ENCODE measurements at places on chromosomes 4 and X.

GRCh38 chr4:166017804-166018203, 144.8 kb downstream of the TLL1 start:
- no peak for DNase-seq

GRCh38 chr4:134117392-134118183, 84.0 kb downstream of the PABPC4L start:
- no peak for DNase-seq

DNA sequence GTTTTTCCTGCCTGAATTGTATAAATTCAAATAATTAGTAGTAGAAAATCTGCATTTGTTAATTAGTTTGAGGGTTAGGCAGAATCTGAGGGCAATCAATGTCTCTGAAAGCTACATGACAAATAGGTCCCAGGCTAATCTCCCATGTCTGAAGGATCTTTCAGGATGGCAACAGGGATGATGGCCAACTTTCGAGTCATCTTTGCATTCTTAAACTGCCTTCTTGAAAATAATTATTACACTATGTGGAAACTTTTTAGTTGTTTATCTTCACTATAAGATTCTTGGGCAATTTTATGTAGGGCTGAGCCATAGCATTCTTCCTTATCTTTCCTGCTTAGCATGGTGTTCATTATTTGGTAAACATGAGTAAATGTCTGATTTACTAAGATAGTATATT, 490.3 kb upstream of the EPHA5 start:
- DNase-seq = no peak

GRCh38 chr4:2797545-2798305, 4.8 kb downstream of the SH3BP2 start:
- DNase-seq = no peak

DNA sequence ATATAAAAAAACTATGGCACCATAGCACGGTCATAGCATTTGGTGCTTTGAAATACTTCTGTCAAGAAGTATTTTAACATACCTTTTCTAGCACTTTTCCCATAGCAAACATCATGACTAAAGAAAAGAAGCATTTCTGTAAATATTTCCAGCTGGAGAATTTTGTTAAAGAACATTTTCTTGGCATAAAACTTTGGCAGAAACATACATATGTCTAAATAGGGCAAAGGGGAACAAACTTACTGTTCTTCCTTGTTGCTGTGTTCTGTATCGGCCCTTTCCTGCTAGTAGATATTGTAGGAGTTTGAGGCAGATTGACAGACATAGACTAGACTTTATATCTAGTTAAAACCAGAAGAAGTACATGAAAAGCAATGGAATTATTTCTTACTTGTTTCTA, 2368.5 kb downstream of the PCDH7 start:
- no peak for DNase-seq

GRCh38 chr4:21879187-21879586, 69.4 kb downstream of the KCNIP4 start:
- no peak for DNase-seq

DNA sequence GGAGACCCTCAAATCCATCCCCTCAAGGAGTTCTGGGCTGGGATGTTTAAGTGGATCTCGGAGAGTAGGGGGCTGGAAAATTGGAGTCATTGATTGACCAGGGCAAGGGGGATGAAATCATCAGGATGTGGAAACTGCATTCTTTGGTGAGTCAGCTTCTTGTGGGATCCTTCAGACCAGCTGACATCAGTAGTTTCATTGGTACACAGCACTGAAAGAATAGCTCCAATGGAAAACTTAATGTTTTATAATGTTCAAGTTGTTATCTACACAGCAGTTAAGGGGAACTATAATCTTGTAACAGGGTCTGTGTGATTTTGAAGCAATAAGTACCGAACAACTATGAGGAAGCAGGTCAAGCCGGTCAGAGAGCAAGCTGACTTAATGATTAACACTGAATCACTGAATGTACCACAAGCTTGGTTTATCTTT, 506.1 kb downstream of the RPA4 start:
- no peak for DNase-seq

GRCh38 chr4:54802336-54802735, 144.6 kb downstream of the KIT start:
- DNase-seq = no peak

- DNase-seq = no peak
Observed at GRCh38 chrX:132622130-132622529, 133.3 kb upstream of the MBNL3 start.

DNA sequence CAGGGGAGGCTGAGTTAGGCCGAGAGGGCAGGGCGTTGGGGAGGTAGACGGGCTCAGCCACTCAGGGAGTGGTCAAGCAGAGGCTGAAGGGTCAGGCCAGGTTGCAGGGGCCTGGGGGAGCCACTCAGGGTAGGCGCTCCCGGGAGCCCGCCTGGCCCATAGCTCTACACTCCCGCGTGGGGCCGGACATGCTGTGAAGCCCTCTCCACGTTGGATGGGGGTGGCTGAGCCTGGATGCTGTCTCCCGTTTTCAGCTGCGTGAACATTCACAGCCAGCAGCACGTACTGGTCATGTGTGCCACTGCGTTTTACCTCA, 14.0 kb upstream of the MSANTD1 start:
- DNase-seq = no peak

- DNase-seq = no peak
Observed at GRCh38 chrX:23660766-23661132, 6.5 kb upstream of the PRDX4 start.

GRCh38 chr4:83870328-83870950, 334.5 kb downstream of the GPAT3 start:
- DNase-seq = no peak

GRCh38 chrX:53049127-53049517, 533 bp downstream of the GPR173 start:
- no peak for DNase-seq

- no peak for DNase-seq
Observed at GRCh38 chr4:153222707-153223426, 18.6 kb downstream of the TRIM2 start.

DNA sequence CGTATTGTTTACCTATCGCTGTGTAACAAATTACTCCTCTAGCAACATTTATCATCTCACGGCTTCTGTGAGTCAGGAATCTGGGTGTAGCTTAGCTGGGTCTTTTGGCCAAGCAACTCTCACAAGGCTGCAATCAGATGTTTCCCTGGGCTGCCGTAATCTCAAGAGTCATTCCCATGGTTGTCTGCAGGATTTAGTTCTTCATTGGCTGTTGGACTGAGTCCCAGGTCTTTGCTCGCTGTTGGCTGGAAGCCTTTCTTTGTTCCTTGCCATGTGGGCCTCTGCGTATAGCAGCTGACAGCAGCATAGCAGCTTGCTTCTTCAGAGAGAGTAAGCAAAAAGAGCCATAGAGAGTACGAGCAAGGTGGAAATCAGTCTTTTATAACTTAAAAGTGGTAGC, 16.8 kb downstream of the POLR2B start:
- DNase-seq = no peak

DNA sequence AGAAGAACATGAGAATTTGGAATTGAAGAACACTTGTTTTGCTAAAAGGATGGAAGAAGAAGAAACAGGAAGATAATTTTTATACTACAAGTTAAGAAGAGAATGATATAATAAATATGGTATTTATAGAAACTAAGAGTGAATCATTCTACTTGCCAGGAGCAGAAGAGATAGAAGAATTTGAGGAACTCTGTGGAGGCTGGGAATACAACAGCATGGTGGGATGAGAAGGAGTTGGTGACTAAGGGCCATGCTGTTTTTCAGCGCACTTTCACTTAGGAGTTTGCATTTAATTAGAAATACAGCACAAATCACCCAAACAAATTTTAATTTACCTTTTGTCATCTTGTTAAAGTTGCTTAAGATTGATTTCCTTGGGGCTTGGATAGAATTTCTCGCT, 20.5 kb downstream of the HADH start:
- no peak for DNase-seq

- DNase-seq = no peak
Observed at GRCh38 chr4:177161781-177162180, 147.9 kb upstream of the NEIL3 start.

DNA sequence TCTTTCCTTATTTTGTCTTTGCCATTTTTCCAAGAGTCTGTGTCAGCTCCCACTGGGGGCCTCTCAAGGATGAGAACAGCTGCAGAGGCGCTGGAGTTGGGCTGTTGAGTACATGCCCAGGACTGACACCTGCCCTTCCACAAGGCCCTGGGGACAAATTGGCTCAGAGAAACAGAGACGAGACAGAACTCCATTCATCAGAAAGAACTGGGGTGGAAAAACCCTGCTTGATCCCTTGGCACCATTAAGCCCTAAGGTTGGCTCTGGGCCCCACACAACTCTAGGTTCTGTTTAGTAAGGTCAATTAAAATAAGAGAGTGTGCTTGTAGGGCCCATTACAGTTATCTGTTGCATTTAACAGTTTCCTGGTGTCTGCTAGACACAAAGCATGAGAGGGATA, 63.6 kb downstream of the DCX start:
- DNase-seq = no peak

- no peak for DNase-seq
Observed at GRCh38 chrX:141158084-141158483, 18.8 kb downstream of the LDOC1 start.

GRCh38 chr4:9963328-9963727, 58.0 kb downstream of the SLC2A9 start:
- no peak for DNase-seq

DNA sequence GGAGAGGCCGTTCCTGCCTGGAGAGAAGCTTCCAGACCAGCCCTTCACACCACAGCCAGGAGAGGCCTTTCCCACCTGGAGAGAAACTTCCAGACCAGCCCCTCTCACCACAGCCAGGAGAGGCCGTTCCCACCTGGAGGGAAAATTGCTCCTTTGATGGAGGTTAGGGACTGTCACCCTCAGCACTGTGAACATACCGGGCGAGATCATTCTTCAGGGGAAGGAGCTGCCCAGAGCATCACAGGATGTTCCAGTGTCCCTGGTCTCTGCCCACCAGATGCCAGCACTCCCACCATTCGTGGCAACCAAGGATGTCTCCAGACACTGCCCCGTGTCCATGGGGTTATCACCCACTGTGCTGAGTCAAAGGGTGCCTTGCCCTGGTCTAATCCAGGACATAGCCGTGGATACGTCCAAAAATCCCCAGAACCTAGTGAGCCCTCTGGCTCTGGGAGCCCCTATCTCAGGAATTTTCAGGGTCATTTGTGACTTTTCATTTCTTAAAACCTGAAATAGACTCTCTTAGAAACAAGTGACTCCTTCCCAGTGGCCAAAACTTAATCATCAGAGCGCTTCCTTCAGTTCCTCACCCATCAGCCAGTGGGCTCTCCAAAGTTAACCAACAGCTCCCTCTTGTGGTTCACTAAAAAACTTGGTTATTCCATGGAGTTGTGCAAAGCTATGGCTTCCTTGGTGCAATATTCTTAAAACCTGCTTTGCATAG, 80.2 kb downstream of the CRMP1 start:
- DNase-seq = no peak

DNA sequence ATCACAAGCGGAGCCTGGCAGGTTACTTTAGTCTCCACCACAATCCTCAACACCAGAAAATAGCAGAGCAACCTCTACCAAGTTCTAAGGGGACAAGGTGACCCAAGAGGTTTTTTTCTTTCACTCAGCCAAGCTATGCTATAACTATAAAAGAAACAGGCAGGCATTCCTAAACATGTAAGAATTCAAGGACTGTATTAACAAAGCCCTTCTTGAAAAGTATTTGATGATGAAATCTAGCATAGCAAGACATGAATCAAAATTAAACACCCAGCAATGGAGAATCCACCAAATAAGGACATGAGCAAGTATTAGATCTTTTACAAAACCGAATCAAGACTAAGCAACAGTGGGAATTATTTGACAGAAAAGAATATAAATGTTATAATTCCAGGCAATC, 25.7 kb upstream of the C1QTNF7 start:
- DNase-seq = no peak

DNA sequence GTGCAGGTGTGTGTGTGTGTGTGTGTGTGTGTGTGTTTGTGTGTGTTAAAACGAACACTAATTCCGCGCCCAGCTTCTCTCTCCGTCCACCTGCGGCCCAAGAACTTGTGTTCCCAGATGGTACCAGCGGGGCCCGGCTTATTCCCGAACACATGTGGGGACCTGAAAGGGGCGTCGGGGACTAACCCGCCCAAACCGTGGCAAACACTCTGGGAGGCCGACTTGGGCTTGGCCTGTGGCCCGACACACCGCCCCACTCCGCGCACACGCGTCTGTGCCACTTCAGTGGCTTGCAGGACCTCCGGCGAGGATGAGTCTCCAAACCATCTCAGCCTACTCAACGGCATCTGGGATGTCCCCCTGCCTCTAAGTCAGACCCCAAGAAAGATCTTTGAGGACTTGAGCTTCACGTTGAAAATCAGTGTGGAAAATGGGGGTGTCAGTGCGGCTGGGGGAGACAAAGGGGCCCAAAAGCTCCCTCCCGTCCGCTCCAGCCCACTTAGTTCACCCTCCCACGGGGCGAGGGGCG, 790 bp upstream of the HHIP start:
- DNase-seq = no peak

GRCh38 chr4:20193141-20193936, 58.4 kb upstream of the SLIT2 start:
- DNase-seq = no peak

DNA sequence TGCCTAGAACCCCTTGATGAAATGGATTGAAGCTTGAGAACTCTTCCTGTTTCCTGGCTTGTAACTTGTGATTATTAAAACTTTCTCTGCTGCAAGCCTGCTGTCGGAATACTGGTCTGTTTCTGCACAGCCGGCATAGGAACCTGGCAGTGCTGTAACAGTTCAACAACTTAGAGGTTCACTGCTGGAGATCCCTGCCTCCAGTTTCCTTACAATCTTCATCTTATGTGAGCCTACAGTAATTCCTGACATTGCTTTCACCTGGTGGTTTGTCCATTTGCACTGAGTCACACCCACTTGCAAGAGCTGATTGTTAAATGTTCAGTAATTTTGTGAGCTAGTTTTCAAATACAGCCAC, 1.3 kb upstream of the SEPSECS start:
- DNase-seq = no peak

- DNase-seq = no peak
Observed at GRCh38 chr4:39987485-39987884, 9.8 kb upstream of the PDS5A start.

- DNase-seq = no peak
Observed at GRCh38 chr4:42452823-42453222, 55.5 kb downstream of the SHISA3 start.

DNA sequence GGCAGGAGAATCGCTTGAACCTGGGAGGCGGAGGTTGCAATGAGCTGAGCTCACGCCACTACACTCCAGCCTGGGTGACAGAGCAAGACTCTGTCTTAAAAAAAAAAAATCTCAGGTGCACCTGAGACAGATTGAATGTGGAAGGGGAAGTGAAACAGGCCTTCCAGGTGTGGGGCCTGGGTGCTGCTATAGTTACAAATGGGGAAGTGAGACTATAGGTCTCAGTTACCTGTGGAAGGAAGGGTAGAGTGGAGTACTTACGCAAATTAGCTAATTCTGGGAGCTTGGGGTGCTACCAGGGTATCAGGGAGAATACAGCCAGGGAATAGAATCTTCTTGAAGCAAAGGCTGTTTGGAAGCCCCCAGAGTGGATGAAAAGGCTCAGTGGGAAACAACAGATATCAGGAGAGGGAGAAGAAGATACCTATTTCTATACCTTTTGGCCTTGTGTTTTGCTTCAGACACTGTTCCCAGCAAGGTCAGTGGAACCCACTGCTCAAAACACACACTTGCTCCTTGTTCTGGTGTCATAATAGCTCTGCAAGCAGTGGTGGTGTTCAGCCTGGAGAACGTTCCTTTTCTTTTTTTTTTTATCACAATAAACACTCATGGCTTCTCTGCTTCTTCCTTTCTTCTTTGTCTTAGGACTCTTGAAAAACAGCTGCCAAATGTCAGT, 7.0 kb downstream of the CD38 start:
- no peak for DNase-seq
